ENCODE measurements at places on chromosomes 4 and X. TPM values are rescaled to one million over a fixed set of nuclear protein-coding genes. Genes with fewer than 3 reads are reported as not detected.

- DNase-seq: no peak
These were observed 480.7 kb downstream of the INPP4B start for GRCh38 chr4:142365391-142365790.

DNA sequence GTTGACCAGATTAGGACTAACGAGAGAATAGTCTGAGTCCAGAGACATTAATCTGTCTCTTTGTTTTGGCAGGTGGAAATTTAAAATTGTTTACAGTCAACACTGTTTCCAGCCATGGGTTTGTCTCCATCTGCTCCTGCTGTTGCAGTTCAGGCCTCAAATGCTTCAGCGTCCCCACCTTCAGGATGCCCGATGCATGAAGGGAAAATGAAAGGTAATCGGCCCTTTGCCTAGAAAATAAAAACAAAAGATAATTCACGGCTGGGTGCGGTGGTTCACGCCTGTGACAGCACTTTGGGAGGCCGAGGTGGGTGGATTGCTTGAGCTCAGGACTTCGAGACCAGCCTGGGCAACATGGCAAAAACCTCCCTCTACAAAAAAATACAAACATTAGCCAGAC lies 815 bp downstream of the HCCS start:
- no peak for DNase-seq

DNA sequence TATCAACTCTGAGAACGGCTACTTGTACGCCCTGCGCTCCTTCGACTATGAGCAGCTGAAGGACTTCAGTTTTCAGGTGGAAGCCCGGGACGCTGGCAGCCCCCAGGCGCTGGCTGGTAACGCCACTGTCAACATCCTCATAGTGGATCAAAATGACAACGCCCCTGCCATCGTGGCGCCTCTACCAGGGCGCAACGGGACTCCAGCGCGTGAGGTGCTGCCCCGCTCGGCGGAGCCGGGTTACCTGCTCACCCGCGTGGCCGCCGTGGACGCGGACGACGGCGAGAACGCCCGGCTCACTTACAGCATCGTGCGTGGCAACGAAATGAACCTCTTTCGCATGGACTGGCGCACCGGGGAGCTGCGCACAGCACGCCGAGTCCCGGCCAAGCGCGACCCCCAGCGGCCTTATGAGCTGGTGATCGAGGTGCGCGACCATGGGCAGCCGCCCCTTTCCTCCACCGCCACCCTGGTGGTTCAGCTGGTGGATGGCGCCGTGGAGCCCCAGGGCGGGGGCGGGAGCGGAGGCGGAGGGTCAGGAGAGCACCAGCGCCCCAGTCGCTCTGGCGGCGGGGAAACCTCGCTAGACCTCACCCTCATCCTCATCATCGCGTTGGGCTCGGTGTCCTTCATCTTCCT lies 2.7 kb downstream of the PCDH10 start:
- DNase-seq: no peak

- no peak for DNase-seq
These were observed 1.8 kb downstream of the DKK2 start for GRCh38 chr4:107034091-107034995.

GRCh38 chr4:138938366-138938690 lies 77.3 kb upstream of the NOCT start:
- no peak for DNase-seq

GRCh38 chrX:68832101-68832416 lies 3.2 kb downstream of the EFNB1 start:
- peak; percentile 9 for DNase-seq

- DNase-seq: peak; percentile 49
These were observed 81.5 kb upstream of the EGFL6 start for GRCh38 chrX:13487731-13488505.

- DNase-seq: no peak
These were observed 60.2 kb downstream of the RGS12 start for GRCh38 chr4:3352941-3353594.

DNA sequence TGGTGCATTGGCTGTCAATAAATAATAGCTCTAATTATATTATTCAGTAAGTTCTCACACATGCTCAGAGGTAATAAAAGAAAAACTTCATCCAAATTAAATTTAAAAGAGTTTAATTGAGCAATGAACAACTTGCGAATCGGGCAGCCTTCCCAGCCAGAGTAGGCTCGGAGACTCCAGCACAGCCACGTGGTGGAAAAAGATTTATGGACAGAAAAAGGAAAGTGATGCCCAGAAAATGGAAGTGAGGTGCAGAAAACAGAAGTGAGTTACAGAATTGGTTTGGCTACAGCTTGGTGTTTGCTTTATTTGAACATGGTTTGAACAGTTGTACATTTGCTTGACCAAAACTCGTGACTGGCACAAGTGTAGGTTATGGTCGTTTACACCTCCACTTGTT lies 13.6 kb upstream of the BOD1L1 start:
- no peak for DNase-seq

GRCh38 chr4:43047058-43047457 lies 154.5 kb downstream of the GRXCR1 start:
- DNase-seq: no peak

The LEF1 gene
- total RNA-seq: 500 TPM

The ANXA3 gene
- 0.36 TPM for total RNA-seq

The NUP62CL gene
- total RNA-seq: 4.0 TPM

The ZAR1 gene
- total RNA-seq: not detected

The NEXMIF gene
- total RNA-seq: 2.0 TPM

The BTC gene
- not detected for total RNA-seq

Measured in T-cell (primary cell).